ENCODE measurements at places on chromosomes 11 and 22.
A peak's percentile ranks its signal among the peaks of the same experiment; 100 is the strongest.

- DNase-seq = no peak
Observed at GRCh38 chr11:8328231-8328794, 64.6 kb upstream of the LMO1 start.

GRCh38 chr22:49968313-49968830, 7.8 kb downstream of the PIM3 start:
- no peak for DNase-seq

DNA sequence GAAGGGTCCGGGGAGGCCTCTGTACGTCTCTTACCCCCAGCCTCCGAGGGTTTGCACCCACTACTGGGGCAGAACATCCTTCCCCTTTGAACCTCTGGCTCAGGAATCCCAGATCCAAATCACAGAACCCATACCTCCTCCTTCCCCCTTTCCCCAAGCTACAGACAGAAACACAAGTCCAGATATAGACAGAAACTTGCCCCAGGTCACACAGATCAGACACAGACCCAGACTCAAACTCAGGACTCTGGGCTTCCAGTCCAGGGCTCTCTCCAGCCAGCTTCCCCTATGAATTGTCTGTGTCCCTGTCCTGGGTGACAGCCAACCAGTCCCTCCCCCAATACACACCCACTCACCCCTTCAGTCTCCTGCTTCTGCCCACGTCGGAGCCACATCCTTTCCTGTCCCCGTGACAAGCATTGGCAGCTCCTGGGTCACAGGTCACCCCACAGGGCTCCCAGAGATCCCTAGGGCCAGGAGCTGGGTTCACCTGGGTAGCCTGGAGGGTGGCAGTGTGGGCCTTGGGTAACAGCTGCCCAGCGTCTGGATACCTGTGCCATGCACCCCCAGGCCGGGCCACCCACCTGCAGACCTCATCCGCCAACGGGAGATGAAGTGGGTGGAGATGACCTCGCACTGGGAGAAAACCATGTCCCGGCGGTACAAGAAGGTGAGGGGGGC, 772 bp downstream of the TBC1D10C start:
- peak; percentile 52 for DNase-seq

- no peak for DNase-seq
Observed at GRCh38 chr11:44398266-44399030, 88.5 kb upstream of the ALX4 start.

GRCh38 chr11:112467721-112468120, 207.1 kb upstream of the PLET1 start:
- no peak for DNase-seq

DNA sequence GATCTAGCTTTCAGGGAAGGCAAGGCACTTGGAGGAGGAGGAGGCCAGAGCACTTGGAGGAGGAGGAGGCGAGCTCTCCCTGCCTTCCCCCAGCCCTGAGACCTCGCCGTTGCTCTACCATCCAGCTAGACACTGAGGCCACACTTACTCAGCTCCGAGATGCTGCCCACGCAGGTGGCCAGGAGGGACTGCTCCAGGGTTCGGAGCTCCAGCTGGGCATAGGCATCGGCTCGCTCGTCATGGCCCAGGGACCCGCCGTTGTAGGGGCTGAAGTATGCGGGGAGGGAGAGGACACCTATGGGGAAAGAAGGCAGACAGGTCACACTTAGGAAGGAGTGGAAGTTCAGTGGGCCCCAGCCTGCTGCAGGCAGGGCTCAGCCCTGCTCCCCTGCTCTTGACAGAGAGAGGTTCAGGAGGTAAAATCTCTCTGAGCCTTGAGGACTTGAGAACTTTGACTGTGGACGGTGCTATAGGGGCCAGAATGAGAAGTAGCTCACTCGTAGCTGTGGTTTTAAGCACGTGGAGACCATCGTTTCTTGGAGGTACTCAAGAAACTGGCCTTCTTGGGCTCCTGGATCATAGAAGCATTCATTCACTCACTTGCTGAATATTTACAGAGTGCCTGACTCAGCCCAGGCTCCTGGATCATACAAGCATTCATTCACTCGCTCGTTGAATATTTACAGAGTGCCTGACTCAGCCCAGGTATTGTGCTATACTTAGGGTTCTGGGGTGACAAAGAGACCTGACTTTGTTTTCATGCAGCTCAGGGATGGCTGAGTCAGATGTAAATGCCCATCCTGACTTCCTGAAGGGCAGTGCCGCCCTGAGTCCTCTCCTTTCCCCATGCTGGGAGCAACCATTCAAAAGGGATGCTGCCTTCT, 99.2 kb downstream of the NAT10 start:
- DNase-seq = no peak

DNA sequence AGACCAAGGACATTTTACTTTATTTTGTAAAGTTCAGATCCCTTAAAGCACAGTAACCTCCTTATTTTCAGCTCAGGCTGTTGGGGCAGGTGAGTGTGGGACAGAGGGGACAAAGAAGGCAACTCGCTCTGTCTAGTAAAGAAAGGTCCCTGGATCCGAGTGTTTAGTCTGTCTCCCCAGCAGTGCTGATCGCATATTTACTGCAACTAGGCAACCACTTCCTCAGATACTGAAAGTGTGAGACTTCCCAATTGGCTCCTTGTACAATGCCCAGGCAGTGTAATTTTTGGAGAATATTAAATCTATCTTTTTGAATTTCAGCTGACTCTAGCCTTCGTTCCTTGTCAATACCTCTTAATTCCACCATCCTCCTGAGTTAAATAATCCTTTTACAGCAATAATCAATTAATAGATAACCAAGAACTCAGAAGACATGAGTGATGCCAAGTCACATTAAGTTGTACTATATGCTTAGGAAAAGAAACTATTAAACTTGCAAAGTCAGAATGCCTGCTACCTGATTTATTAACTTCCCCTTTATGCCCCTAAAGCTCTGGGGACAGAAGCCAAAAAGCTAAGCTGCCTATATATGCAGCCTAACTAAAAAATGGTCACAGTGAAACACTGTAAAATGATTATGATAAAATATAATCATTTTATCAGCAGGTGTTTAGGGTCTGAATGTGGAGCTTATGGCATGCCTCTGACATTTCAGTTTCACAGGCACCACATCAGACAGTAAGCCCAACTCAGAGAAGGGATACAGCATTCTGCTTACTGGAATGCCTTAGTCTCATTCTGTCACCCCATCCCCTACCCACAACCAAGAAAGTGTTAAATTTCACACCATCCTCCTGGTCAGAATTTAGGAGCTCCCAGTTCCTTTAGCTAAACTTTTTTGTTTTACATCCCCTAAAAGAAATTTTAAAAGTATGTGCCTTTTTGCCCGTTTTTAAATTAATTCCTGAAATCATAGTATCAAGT, 138.7 kb downstream of the TRIM44 start:
- DNase-seq = no peak

- no peak for DNase-seq
Observed at GRCh38 chr22:22818861-22819855, 68.5 kb upstream of the IGLL5 start.

DNA sequence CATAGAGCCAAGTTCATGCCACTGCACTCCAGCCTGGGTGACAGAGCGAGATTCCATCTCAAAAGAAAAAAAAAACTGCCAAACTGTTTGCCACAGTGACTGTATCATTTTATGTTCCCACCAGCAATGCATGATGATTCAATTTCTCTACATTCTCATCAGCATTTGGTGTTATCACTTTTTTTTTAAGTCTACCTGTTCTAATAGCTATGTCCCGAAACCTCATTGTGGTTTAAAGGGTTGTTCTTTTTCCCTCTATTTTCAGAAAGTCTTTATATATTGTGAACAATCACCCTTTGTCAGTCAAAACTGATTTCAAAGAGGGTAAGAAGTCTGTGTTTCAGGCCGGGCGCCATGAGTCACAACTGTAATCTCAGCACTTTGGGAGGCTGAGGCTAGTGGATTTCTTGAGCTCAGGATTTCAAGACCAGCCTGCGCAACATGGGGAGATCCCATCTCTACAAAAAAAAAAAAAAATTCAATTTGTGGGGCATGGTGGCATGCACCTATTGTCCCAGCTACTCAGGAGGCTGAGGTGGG, 14.8 kb upstream of the FAM168A start:
- no peak for DNase-seq

GRCh38 chr11:26477396-26477795, 94.7 kb downstream of the MUC15 start:
- no peak for DNase-seq

GRCh38 chr11:33187998-33188722, 26.9 kb upstream of the CSTF3 start:
- no peak for DNase-seq

DNA sequence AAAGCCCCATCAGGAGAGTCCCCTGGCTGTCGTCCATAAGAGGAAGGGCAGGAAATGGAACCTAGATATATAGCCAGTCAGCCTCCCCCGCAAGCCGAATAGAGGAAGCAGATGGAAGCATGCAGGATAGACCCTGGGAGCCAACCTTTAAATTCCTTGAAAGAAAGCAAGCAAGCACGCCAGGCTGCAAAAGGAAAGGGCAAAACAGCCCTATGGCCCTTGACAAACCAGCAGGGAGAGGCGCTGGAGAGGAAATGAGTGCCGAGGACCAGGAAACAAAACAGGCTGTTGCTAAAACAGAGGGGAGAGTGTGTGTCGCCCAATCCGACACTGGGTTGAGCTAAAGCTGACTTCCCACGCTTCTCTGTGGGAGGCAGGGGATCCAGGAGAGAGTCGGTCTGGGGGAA, 203.5 kb upstream of the MTNR1B start:
- no peak for DNase-seq

GRCh38 chr22:17998913-17999312, 25.4 kb downstream of the MICAL3 start:
- no peak for DNase-seq

- DNase-seq = no peak
Observed at GRCh38 chr22:29476116-29476515, 3.9 kb upstream of the NEFH start.

DNA sequence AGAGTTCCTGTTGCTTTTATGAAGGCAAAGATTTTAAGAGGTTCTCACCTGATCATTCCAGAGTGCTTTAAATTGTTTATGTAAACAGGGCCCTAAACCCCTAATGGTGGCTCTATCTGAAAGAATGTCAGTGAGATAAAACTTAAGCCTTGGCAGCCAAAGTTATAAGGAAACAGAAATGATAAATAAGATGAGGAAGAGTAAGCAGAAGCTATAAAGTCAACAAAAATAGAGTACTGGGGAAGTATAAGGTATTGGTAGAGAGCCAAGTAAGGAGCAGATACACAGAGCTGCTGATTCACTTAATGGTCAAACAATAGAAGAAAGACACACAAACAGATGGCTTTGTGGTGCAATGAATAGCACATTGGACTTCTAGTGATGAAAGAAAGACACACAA, 37.9 kb downstream of the TMPRSS5 start:
- no peak for DNase-seq

DNA sequence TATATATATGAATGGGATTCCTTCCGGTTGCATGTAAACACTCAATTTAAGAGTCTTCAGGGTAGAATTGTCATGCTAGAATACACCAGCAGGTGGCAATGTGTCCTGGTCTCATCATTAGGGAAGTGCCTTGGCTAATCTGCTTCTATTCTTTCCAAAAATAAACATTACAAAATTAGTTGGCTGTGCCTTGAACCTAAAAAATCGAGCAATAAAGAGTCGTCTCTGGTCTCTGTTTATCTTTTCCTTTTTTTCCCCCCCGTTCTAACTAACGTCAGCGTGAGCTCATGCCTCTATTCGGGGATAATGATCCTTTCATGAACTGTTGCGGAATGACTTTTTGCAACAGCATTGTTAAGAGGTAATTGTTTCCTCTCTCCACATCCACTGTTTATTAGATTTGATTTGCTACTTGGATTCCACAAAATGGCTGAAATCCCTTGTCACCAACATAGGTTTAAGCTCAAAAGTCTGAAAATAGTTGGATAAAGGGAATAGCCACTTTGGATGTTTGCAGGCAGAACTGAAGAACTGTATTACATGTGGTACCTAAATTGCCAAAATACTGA, 1.2 kb upstream of the ARHGEF12 start:
- peak; percentile 59 for DNase-seq

DNA sequence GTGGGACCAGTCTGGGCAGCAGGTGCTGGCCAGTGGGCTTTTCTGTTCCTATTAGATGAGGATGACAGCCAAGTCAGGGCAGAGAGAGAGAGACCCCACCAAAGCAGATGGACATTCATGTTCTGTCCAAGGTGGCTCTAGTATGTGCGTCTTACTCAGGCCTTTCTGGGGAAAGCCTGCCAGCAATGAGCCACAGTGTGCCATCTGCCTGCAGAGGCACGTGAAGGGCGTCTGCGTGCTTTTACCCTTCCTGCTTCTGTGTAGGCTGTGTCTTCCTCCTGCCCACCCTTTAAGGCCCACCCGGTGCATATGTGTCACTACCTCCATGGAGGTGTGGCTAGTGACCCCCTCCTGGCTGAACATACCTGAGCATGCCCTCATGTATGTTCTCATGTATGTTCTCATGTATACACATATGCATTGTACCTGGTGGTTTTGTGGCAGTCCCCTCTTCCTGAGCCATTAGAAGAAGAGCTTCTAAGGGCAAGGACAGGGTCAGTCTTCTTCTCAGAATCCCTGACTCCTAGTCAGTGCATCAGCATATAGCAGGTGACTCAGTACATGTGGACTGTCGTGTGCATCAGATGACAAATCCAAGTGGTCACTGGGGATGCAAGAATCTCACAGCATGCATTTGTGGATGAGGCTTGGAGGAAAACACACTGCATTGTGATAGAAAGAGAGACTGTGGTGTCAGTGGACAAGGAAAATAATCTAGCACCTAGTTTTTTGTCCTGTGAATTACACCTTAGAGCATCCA, 90.4 kb upstream of the YWHAH start:
- no peak for DNase-seq

DNA sequence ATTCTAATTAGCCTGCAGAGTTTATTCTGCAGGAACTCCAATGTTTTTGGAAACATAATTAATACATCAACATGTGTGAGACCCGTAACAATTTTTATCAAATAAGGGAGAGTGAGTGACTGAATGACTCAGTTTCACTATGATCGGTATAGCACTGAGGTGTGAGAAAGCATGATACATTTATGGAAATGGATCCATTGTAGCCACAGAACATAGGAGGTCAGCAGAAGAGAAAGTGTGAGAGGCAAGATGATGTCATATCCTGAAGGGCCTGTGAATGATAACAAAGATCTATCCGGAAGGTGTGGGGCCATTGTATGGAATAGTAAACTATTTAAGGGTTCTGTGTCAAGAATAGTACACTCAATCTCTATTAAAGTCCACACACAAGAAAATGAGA, 1406.1 kb upstream of the TENM4 start:
- no peak for DNase-seq
